ENCODE measurements at places on chromosomes 2 and 18.

GRCh38 chr2:229417916-229418315 is 146.8 kb upstream of the PID1 start:
- DNase-seq, result no peak

DNA sequence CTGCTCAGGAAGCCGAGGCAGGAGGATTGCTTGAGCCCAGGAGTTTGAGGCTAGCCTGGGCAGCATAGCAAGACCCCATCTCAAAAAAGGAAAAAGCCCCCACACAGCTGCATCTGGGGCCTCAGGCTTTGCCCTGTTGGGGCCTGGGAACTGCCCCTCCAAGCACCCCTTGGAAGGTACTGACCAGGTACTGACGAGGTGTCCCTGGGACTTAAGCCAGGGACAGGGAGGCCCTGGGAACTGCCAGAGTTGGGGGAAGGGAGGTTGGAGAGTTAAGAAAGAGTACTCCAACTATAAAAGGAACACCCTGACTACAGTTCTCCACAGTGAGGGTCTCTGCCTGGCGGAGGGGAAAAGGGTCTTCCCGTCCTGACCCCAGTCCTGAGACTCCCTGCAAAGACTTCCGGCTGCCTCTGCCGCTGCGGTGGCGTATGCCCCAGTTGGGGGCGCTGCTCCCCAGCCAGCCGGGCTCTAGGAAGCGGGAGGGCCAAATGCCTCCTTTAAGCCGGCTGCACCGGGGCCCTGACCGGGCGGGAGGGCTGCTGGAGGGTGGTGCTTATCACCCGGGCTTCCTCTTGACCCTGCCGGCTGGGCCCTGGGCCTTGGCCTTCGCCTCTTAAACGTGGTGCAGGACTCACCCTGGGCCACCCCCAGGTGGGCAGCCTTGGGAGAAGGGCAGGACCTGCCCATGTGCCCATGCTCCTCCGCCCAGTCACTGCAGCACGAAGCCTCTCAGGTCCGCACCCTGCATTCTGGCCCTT is 12.8 kb downstream of the SLC30A3 start:
- DNase-seq, result peak; percentile 67

- no peak for DNase-seq
These were observed 27.1 kb downstream of the TTC32 start for GRCh38 chr2:19874726-19875125.

DNA sequence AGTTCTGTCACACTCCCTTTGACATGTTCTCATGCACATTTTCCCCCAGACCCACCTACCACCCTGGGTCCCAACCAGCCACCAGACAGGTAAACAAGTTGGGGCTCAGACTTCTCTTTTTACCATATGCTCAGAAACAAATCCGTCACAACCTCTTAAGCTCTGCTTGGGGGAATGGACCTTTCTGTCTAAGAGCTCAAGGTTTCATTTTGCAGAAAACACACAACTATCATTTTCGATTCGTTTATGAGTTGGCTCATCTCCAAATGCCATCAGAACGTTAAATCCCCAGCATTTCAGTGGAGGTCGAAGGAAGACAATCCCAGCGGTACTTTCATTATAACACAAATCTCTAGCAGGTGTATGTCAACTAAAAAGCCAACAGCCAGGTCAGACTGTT is 30.6 kb upstream of the NCK2 start:
- DNase-seq, result peak; percentile 88

GRCh38 chr2:9762164-9762563 is 81.1 kb upstream of the TAF1B start:
- DNase-seq, result no peak

GRCh38 chr2:135913727-135914365 is 37.6 kb upstream of the MCM6 start:
- DNase-seq, result peak; percentile 71

- DNase-seq, result no peak
These were observed 192.5 kb downstream of the HAUS1 start for GRCh38 chr18:46296656-46297055.

DNA sequence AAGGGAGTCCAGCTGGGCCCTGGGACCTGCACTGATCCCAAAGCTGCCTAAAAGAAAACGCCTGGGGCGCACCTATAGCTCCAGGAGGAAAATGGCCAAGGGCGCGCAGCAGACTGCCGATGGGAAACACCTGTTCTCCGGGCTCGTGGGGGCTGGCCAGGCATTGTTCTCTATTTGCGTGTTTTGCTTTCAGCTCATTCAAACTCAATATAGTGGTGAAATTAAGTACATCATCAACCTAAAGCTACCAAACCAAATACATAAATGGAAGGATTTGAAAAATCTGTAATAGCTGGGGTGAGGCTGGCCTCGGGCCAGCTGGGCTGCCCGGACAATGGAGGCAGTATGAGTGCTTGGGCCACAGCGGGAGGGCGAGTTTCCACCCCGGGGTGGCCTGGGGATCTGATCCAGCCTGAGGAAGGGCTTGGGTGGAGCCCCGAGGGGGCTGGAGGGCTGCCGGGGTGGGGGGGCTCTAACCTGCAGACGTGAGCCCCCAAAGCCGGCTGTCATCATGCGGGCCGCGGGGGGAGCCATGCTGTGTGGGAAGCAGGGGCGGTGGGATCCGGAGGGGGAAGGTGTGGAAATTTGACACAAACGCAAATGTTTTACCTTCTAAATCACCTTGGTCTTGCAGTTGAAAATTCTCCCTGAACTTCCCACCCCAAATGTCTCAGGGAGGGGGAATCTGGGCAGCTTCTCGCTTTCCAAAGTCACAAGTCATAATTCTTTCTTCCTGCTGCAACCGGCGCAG is 77.6 kb downstream of the ASB1 start:
- no peak for DNase-seq

DNA sequence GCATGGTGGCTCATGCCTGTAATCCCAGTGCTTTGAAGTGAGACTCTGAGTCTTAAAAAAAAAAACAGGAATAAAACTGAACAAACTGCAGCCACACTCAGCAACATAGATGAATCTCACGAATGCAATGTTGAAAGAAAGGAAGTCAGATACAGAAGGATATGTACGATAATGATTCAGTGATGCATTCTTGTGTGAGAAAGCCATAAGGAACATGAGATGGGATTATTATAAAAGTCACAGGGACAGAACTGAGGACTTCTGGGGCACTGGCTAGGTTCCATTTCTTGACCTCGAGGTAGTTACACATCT is 56.9 kb upstream of the SMAD2 start:
- no peak for DNase-seq

DNA sequence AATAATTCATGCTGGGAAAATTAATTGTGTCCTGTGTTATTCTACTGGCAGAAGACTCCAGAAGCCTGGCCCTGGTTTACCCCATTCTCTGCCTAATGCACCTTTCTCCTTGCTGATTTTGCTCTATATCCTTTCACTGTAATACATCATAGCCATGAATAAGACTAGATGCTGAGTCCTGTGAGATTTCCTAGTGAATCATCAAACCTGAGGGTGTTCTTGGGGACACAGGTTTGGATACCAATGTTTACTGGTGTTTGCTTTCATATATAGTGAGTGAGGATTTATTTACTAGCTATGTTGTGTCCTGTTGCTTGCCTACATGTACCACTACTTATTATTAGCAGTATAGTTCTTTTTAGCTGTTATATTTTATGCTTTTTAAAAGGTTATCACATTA is 6.5 kb downstream of the METTL5 start:
- DNase-seq, result no peak

DNA sequence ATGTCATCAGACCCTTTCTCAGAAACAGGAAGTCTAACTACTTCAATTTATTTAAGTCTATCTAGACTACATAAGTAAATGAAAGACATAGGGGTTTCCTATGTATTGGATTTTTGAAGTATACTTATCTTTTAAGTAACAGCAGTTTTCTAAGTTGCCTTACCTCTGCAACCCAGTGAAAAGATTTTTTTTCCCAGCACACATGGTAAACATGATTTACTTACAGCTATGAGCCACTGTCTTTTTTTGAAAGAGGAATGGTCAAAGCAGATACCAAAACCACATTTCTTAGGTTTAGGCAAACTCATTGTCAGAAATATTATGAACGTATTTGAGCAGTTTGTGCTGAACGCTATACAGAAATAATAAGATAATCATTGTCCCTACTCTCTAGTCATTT is 78.7 kb upstream of the OTX1 start:
- DNase-seq, result no peak

GRCh38 chr18:12884406-12885323 is 628 bp upstream of the PTPN2 start:
- no peak for DNase-seq

GRCh38 chr2:112579241-112579640 is 5.2 kb upstream of the CHCHD5 start:
- DNase-seq, result peak; percentile 16

GRCh38 chr2:98730053-98730706 is 752 bp downstream of the MGAT4A start:
- DNase-seq, result peak; percentile 74

DNA sequence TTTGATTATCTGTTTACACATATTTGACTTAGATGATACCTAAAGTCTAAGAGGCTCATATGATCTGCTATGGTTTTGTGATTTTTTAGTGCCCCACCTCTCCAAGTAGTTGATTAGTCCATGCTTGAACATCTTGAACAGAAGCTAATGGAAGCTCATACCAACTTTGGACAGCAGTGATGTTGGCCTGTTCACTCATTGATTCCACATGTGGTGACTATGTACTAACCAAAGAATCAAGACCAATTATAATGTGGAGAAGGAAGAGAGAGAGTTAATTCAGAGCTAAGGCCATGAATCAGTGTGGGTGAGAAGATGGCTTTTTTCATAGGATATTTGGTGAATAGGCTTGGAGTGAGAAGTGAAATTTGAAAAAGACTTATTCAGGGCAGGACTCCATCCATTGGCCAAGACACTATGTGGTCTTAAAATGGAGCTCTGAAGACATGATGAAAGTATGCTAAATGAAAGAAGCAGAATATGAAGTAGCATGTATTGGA is 178.3 kb upstream of the TWIST2 start:
- no peak for DNase-seq

- no peak for DNase-seq
These were observed 40.9 kb downstream of the SCTR start for GRCh38 chr2:119483395-119483753.

GRCh38 chr2:133530645-133531044 is 37.6 kb downstream of the NCKAP5 start:
- no peak for DNase-seq

DNA sequence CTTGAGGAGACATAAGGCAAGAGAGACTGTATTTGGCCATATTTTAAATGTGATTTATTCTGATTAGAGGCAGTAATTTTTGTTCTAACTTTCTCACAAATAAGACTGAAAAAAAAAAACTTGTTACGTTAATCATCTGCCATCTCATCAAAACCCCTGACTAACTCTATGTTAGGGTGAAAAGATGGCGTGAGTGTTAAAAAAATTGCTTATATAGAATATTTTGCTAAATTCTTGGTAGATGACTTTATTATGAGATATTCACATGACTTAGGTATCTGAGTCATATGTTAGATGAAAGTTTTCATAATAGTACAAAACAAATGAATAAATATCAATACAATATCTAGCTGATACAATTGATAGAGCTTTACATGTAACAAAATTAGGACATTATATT is 1508.7 kb upstream of the TMEFF2 start:
- no peak for DNase-seq

DNA sequence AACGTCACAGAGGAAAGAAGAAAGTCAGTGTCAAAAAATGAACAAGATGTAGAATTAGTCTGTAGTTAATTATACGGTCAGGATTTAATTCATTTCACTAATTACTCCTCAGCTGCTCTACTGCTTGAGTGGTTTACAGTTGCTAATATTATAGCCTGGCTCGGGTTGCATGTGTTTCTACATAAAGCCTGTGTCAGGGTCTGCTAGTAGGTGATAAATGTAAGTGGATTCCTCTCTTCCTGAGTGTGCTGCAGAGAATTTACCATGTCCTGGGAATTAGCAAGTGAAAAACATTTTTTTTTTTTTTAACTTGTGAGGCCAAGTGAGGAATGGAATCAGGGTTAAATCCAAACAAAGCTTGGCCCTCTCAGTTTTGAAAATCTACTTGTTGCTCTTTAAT is 622.6 kb downstream of the EPHA4 start:
- DNase-seq, result no peak

GRCh38 chr2:239065962-239066361 is 218.1 kb downstream of the TWIST2 start:
- no peak for DNase-seq

GRCh38 chr2:130870161-130870485 is 33.4 kb downstream of the ARHGEF4 start:
- no peak for DNase-seq

DNA sequence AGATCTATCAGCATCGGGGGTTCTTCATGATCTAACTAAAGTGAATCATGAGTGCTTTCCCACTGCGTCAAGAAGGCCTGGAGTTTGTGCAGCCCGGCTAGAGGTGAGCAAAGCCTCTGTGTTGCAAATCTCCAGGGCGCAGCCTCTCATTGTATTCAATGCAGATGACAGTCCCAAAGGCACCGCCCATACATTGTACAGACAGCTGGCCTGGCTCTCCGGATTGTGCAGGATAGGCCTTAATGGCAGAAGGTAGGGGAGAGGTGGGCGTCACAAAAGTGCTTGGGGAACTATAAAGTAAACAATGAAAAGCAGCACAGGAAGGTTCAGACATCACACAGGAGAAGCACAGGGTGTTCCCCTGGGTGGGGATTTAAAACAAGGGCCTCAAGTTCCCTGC is 907 bp upstream of the GYPC start:
- no peak for DNase-seq

DNA sequence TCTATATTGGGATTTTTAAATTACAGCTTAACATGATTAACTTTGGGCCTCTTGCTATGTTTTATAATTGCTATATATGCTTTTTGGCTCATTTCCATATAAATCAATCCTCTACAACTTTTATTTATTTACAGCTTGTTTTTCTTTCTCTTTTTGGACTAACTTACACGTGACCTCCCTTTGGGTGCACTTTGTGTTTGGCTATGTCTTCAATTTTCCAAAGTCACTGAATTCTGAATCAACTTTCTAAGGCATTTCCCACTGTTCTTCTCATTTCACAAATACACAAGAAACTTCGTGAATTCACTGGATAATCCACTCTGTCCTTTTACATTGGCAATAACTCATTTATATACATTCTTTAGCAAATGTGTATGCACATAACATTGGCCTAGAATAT is 5.4 kb upstream of the CPS1 start:
- no peak for DNase-seq

- no peak for DNase-seq
These were observed 226.2 kb downstream of the MC4R start for GRCh38 chr18:60146220-60146960.

- peak; percentile 15 for DNase-seq
These were observed 308.1 kb upstream of the CYRIA start for GRCh38 chr2:16973586-16974286.

DNA sequence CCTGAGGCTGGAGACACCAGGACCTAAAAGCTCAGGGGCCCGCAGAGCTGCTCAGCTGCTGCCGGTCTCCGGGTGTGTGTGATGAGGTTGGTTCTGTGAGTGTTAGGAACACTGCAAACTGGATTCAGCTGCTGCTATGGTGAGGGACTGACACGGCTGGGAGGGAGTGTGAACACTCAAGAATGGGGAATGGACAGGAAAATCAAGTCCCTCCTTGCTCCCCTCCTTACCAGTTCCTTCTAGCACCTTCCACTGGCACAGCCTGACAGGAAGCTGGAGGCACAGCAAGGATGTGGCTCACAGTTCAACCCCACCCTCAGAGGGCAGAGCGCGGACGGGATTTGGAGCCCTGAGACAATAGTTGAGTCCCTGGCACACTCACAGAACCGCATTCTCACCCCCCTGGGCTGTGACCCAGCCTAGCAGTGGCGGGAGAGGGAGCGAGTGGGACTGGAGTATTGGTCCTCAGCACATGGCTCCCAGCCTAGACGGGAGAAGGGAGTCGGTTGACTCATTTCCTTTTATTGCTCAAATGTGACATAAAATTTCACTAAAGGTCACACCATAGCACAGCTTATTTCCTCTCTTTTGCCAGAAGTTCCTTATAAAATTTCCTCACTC is 42.5 kb downstream of the LRRC30 start:
- DNase-seq, result no peak

GRCh38 chr2:191856111-191856876 is 9.4 kb upstream of the CAVIN2 start:
- no peak for DNase-seq

Measured in RPMI8226 (cell line).